ENCODE measurements at places on chromosomes 4 and X.

GRCh38 chr4:72112514-72113156 lies 80.8 kb downstream of the NPFFR2 start:
- no peak for DNase-seq

DNA sequence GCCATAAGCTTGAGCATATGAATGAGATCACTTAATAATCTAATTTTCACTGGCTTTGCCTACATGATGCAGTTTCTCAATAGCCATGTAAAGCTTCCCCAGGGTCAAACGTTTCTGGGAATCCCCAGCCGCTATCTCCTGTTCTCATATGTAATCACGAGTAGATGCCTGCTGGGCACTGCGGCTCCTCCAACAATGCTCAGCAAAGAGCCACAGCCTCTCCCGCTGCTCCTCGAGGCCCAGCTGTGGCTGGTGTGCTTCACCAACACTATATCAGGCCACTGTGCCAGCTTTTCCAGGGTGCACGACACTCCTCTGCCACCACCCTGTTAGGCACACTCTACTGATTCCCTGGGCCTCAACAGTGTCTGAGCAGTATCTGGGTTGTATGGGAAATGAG lies 78.3 kb upstream of the RASGEF1B start:
- DNase-seq: no peak

DNA sequence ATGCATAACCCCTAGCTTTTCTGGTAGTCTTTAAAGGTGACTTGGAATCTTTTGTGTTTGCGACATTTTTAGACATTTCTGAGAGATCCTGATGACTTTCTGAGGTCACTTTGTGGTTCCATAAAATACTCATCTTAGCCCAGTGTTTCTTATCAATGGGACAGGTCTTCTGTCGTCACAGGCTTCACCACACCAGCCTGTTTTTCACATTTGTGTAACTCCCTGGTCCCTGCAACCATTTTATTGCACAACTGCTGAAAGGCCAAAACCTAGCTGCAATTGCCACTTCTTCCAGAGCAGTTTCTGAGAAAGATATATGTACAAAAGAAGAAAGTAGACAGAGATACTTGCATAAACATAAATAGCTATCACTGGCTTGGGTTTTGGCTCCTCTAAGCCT lies 120.9 kb downstream of the IL15 start:
- no peak for DNase-seq

DNA sequence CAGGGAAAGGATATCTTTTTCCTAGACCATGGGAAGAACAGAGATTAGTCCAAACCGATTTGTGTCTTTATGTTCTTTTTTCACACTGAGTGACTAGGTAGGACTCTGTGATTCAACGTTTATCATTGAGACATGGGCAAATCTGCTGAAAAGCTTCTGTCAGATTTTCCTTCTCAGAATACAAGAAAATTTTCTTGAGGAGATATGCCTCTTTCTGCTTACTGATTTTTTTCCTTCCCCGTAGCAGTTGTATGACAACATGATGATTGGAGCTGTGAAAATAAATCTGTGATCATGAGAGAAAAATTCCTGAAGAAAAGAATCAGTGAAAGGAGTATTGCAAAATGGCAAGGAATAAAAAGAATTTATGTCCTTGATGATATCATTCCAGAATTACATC lies 130.6 kb upstream of the FAT4 start:
- no peak for DNase-seq

GRCh38 chrX:23731951-23732350 lies 11.1 kb downstream of the ACOT9 start:
- DNase-seq: no peak

DNA sequence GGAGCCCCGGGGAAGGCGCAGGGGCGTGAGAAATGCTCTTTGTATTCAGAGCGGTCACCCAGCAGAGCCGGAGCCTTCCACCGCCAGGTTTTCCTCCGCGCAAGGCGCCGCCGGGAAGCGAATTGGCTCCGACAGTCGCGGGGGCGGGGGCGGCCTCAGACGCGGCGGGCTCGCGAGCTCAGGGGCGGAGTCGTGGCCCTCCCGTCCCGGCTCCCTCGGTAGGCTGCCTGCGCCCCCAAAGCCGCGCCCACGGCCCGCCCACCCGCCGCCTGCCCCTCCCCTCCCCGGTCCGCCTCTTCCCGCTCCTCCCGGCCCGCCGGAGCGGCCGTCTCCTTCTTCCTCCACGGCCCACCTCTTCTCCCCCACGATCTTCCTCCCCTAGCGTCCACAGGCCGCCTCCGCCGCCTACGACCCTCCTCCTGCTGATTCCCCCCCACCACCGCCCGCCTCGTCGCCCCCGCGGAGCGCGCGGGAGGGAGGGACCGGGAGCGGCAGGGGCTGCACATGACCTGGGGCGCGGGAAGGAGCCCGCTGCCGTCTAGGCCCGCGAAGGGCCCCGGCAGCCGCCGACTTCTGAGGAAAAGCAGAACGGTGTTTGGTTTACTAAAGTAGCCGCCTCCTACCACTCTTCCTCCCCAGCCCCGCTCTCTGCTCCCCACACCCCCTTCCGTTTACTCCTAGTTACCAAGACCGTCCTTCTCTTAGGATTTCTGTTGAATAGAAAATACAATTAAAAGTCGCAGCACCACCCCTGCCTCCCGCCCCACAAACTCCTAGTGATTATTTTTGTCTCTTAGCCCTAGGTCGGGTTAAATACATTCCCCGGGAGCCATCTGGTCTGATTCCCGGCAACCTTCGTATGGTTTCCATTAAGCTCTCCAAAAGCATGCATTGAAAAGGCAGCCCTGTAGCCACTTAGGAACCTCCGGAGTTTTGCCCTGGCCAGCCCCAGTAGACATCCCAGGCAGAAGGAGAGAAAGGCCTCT lies 53.2 kb downstream of the C4orf51 start:
- peak; percentile 90 for DNase-seq

DNA sequence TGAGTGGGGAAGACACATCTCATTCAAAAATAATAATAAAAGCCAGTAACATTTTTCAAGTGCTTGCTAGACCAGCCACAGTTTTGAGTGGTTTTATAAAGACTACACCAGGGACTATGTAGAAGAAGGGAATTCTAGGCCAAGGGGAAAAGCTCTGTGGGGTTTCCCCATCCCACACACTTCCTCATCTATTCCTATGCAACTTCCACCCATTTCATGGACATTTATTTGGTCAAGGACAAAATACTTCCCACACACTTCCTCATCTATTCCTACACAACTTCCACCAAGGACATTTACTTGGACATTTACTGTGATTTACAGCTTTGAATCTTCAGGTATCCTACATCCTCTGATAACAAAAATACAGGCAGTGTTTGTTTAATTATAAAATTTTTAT lies 86.5 kb upstream of the KLF3 start:
- no peak for DNase-seq

GRCh38 chrX:136206916-136207315 lies 44.3 kb downstream of the MAP7D3 start:
- DNase-seq: no peak

- DNase-seq: no peak
Observed at GRCh38 chr4:25513814-25514213, 136.8 kb downstream of the ANAPC4 start.

- DNase-seq: no peak
Observed at GRCh38 chrX:68632491-68632890, 15.0 kb upstream of the STARD8 start.

DNA sequence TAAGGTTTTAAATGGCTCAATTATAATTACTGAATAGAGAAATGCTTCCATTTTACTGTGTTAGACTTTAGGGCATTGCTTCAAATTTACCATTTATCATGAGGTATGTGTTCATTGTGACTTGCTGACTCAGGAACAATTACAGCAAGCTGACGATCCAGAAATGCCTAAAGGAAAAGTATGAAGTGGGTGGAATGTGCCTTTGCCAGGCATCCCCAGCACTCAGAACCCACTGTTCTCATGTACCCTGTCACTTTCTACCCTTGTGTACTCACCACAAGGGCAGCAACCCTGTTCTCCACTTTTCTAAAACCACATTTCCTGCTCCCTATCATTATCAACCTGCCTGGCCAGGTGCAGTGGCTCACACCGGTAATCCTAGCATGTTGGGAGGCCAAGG lies 41.5 kb downstream of the QRFPR start:
- no peak for DNase-seq

GRCh38 chr4:4460759-4461158 lies 73.9 kb downstream of the NSG1 start:
- no peak for DNase-seq

DNA sequence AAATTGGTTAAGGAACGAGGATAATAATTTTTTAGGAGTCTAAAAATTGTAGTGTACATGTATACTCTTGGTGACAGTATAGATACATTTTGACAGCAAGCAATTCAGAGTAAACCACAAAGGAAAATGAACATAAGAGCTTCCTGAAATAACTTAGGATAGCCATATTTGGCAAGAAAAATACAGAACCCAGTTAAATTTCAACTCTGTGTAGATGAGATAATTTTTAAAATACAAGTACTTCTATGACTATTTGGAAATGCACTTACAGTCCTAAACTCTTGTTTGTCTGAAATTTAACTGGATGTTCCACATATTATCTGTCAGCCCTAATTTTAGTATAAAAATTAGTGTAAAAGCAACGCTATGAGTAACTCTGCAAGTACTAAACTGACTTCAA lies 124.4 kb upstream of the PCDH18 start:
- DNase-seq: no peak

DNA sequence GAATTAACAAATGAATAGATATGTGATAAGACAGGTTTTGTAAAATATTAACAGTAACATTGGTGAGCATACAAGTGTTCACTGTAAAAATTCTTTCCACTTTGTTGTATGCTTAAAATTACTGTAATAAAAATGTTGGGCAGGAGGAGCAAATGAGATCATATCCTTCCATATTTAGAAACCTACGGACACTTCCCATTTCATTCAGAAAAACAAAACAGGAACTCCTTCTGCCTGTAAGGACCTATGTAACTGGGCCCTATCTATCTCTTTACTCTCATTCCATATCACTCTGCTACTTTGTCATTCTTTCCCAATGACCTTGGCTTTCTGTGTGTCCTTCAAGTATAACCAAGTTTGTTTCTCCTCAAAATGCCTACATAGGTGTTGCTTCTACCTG lies 53.7 kb upstream of the SLC39A8 start:
- no peak for DNase-seq

- DNase-seq: no peak
Observed at GRCh38 chrX:154541896-154542722, 4.5 kb downstream of the G6PD start.

GRCh38 chr4:74501579-74501978 lies 56.6 kb downstream of the AREG start:
- no peak for DNase-seq

DNA sequence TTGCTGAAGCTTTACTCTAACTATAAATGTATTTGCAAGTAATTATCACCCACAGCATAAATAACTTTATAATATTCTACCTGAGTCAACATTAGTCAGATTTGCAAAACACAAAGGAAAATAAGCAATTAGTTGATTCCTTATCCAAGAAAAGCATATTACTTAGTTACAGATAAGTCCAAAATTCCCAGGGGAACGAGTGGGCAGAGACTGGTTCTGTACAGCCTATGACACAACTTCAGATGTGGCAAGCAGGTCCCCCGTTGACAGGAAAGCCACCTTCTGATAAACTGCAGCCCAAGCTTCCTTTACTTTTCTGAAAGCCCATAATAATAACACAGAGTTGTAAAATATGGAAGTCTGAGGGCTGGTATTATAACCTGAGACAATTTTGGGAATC lies 62.4 kb upstream of the NDP start:
- DNase-seq: no peak

DNA sequence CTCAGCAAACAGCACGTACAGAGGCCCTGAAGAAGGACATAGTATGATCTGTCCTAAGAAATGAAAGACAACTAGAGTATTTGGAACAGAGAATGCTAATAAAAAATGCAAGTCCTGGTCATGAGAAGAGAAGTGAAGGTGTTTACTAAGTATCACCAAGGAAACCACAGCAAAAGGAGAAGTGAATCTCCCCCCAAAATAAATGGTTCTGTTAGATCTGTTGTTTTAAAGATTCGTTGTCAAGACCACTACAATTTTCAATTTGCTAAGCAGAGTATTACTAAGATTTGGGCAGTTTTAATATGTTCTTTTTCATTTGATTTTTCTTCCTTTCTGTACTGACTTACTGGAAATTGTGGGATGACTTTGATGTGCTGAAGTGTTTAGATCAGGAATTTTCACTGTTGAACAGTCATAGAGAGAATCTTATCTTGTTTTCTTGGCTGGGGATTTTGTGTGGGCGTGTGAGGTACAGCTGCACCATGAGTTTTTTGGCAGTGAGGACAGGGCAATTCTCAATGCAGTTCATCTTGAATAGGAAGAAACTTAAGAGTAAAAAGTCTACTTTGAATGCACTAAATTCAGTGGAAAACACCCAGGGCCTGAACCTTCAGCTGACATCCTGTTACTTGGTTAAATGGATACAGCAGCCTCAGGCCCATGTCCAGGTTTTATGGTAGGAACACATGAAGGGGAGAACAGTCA lies 132.2 kb downstream of the STIM2 start:
- no peak for DNase-seq

- no peak for DNase-seq
Observed at GRCh38 chr4:120207021-120207420, 140.4 kb upstream of the MAD2L1 start.

GRCh38 chrX:136714626-136715599 lies 65.8 kb downstream of the ARHGEF6 start:
- DNase-seq: no peak

GRCh38 chr4:108635070-108635655 lies 14.8 kb downstream of the RPL34 start:
- DNase-seq: no peak

- DNase-seq: no peak
Observed at GRCh38 chr4:152990471-152991131, 54.5 kb downstream of the FHDC1 start.

DNA sequence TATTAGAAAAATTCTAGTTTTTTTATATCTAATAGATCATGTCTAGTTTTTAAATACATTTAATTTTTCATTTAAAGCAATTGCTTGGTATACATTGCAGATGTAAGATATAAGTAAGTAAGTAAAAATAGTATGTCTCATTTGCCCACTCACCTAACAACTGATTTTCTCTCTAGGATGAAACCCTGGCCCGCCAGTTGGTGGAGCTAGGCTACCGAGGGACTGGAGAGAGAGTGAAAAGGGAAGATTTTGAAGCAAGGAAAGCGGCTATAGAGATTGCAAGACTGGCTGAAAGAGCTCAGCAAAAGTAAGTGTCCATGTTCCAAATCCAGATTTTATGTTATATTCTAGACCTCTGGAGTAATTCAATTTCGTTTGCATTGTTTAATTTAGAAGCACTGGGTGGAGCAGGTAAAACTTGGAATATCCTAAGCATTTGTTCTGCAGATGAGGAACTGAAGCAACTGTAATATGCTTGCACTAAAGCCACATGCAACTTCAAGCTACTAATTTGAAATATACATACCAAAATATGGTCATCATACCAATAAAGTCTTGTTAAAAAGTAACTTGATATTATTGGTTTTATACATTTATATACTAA lies 27.1 kb downstream of the CFAP299 start:
- peak; percentile 48 for DNase-seq

GRCh38 chr4:13289391-13289790 lies 194.7 kb downstream of the RAB28 start:
- DNase-seq: no peak
